ENCODE measurements at places on chromosomes 6 and 20.
A peak's percentile ranks its signal among the peaks of the same experiment; 100 is the strongest.

- no peak for DNase-seq
Measured at GRCh38 chr6:137696765-137697164, 170.3 kb upstream of the TNFAIP3 start.

DNA sequence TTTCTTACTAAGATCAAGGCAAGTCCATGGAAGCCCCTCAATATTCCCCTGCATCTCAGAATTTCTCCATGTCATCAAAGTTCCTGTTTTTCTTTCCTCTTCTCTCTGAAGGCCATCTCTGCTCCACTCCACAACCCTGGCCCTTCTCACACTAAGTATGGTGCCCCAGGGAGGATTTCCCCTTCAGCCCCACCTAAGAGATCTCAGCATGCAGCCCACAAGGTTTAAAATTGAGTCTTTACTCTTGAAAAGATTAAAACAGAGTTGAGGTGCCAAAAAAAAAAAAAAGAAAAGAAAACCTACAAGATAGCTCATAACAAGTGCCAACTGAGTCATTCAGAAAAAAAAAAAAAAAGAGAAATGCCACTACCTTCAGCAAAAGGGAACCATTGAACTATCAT is 36.5 kb upstream of the TNFAIP3 start:
- no peak for DNase-seq

GRCh38 chr6:111598181-111598580 is 7.5 kb downstream of the TRAF3IP2 start:
- DNase-seq, result no peak

GRCh38 chr20:62790075-62790474 is 6.2 kb upstream of the MRGBP start:
- no peak for DNase-seq

DNA sequence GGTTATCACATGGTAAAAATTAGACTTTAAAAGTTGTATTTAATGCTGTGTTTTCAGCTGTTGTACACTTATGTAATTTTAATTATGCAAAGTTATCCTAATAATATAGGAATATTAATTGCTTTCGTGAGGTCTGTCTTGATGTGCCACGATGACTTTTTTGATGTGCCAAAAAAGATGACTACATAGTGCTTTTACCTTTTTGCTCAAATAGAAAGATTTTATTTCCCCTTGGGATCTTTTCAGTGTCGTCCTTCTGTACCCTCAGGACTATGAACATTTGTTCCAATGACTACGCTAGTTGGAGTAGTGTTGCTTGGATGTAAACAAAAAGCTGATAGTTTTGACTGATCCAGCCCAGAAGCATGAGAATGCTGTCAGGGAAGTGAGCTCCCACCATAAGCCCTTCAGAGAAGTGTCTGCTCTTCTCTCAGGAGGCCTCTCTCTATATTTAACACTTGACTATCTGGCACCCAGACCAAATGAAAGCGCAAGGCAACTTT is 1.2 kb upstream of the CD164 start:
- DNase-seq, result no peak

DNA sequence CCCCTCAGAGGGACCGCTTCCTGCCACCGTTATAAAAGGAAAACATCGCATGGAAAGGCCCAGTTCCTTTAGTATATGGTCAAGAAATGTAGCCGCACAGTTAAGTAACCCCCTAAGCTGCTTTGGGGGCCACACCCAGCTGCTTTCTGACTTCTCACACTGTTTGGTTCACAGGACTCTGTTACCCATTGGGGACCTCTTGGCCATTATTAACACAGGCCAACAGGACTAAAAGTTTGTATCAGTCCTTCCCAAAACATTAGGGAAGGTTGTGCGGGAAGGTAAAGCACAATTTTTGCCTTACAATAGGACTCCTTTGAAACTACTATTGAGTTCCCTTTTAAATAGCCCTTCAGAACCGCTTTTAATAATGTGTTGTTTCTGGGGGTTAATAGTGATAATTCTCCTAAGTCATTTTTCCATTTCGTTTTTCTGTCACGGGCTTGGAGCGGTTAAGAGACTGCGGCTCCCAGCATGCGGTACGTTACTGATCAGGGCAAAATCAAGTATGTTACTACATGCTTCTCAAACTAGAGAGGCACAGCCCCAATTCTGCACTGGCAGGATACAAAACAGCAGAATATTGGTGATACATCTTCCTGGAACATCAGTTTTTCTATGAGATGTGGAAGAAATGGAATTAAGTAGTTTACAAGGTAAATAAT is 668 bp upstream of the RPP40 start:
- DNase-seq, result no peak

- no peak for DNase-seq
Measured at GRCh38 chr6:88445188-88445965, 279.2 kb upstream of the CNR1 start.

GRCh38 chr6:36463676-36464075 is 20.9 kb downstream of the KCTD20 start:
- DNase-seq, result no peak

- no peak for DNase-seq
Measured at GRCh38 chr6:52649536-52650160, 21.3 kb upstream of the TMEM14A start.

DNA sequence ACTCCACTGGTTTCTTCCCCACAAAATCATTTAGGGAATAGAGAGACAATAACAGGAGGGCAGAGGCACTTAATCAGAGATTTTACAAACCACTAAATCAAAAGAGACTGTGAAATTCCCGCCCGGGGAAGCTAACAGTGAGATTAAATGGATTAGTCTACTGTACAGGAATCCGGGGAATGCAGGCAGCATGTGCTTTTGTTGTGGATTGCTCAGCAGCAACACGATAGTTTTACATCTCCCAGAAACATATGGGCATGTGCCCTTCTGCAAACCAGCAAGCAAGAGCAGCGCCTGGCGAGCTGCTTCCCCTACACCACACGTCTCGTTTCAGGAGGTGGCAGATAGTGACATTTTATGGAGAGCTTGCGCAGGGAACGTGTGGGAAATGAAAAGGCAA is 382.3 kb downstream of the CD83 start:
- peak; percentile 84 for DNase-seq

DNA sequence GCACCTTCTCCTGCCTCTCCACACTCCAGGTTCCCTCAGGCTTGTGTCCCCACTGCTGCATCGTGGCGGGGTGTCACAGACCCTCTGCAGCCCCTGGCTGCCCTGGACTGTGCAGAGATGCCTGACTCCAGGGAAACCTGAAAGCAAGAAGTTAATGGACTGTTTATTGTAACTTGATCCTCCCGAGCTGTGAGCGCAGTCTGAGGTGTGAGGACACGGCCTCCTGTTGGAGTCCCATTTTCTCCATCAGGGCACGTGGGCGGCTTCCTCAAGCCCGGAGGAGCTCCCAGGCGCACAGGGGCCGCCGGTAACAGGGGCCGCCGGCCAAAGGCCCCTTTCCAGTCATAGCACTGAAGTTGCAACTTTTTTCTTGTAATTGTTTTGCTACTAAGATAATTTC is 16.9 kb downstream of the RBM38 start:
- no peak for DNase-seq

DNA sequence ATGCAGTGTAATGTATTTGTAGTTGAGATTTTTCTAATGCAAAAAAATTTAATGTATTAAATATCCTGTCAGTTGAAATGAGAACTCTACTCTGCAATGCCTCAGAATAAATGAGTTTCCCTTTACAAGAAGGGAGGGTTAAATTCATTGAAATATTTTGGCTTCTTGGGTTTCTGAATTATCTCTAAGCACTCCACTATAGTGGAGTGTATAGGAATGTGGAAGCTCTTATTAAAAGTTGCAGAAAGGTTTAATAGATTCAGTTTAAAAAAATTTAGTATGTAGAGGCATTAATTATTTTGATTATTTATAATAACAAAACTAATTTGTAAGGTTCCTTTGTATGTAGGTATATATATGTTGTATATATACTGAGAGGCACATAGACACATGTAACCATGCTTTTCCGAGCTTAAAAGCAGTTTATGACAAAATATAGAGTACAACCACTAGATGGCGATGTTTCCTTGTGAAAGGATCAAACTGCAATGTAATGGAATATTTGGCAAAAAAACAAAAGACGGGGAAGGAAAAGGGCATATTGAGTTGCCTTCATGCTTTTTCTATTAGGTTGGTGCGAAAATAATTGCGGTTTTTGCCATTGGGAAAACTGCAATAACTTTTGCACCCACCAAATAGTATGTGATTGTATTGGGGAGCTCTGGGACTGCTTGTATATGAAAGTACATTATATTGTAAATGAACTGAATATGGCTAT is 144.2 kb downstream of the MYO6 start:
- peak; percentile 91 for DNase-seq

DNA sequence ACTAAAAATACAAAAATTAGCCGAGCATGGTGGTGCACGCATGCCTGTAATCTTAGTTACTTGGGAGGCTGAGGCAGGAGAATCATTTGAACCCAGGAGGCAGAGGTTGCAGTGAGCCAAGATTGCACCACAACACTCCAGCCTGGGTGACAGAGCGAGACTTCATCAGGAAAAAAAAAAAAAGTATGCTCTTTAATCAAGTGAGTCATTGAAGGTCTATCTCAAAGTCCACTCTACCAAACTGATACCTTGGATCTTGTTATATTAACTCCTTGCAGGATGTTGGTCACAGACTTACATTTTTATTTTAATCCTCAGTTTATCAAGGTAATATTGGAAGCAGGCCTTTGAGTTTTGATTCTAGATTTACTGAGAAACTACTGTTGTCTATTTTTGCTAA is 348.7 kb downstream of the COL12A1 start:
- no peak for DNase-seq

DNA sequence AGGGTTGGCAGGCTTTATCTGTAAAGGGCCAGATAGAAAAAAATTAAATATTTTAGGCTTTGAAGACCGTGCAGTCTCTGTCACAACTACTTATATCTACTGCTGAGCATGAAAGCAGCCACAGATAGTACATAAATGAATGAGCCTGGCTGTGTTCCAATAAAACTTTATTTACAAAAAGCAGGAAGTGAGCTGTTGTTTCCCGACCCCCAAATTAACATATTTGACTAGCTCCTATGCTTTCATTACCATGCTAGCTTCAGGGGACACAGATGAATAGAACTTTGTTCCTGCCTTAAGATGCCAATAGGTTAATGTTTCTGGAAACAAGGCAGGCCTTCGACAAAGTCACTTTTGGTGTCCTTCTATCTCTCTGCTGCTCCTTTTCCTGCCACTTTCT is 1058.0 kb upstream of the FLRT3 start:
- no peak for DNase-seq

DNA sequence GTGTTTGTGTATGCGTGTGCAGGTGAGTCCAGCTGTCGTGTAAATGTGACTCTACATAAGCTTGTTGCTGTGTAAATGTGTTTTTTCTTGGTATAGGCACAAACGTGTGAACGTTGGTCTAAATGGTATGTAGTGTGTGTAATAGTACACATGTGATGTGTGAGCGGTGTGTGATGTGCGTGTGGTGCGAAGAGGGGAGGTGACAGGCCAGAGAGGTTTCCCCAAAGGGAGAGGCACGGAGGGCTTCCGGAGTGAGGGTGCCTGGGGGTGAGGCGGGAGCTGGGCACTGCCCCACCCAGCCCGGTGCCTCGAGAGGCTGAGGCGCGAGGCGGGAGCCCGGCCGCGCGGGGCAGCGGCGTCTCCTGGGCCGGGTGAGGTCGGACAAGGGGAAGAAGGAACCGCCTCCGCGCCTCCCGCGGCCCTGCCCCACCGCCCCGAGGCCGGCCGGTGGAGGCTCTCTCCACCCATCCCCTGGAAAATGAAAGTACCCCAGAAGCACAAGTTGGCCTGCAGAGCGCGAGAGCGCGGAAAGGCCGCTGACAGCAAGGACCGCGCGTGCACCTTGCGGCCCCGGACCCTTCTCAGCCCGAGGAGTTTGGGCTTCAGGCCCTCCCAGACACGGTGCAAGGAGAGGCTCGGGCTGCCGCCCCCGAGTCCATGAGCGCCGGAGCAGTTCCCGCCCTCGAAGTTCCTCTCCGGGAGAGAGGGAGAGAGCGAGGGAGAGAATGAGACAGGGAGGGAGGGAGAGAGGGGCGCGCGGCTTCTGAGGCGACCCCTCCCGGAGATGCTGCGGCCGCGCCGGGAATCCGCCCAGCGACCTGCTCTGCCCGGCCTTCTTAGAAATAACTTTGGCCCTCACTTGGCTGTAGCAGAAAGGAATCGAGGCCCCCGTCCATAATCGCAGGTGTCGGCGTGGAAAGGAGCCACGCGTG is 43.2 kb upstream of the OSTM1 start:
- peak; percentile 73 for DNase-seq

DNA sequence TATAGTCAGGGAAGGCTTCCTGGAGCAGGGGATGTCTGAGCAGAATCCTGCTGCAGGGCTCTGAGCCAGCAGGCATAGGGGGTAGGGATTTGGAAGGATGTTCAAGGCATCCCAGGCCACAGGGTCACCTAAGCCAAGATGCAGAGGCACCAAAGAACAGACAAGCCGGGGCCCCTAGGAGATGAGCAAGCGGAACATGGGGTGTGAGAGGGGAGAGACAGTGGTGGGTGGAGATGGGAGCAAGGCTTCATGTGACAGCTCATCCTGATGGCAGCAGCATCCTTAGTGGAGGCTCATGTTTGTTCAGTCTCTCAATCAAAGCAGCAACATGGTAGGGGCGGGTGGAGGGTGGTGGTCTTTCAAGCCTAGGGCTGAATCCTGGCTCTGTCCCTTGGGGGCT is 29.8 kb upstream of the TCP11 start:
- no peak for DNase-seq

GRCh38 chr20:62762801-62763368 is 33.4 kb upstream of the MRGBP start:
- no peak for DNase-seq

DNA sequence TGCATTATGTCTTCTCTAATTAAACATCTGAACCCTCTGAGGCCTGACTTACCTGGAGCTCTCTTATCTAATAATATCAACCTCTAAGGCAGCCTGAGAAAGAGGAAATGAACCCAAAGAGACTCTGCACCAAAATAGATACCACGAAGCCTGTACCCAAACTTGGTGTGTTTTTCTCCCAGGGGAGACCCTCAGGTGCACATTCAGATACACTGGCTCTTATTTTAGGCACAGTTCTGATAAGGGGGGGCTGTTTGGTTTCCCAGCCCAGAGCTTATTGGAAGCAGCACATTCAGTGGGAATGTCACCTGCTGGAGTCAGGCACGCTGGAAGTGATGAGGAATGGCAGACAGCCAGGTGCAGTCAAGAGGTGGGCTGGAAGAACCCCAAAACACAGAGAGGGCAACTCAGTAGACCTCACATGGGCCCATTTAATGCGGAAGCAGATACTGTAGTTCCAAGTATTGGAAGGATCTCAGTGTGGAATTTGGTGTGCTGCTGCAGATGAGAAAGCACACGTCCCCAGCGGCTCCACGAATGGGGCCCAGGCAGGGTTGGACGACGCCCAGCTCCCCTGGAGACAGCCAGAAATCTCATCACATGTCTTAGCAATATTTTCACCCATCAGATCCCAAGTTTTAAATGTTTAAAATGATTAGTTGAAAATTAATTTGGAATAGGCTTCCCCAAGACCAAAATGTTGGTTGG is 9.7 kb upstream of the CCR6 start:
- DNase-seq, result no peak

GRCh38 chr6:119630561-119631192 is 281.1 kb upstream of the MAN1A1 start:
- DNase-seq, result no peak
